ENCODE measurements at places on chromosomes 6 and 20.

DNA sequence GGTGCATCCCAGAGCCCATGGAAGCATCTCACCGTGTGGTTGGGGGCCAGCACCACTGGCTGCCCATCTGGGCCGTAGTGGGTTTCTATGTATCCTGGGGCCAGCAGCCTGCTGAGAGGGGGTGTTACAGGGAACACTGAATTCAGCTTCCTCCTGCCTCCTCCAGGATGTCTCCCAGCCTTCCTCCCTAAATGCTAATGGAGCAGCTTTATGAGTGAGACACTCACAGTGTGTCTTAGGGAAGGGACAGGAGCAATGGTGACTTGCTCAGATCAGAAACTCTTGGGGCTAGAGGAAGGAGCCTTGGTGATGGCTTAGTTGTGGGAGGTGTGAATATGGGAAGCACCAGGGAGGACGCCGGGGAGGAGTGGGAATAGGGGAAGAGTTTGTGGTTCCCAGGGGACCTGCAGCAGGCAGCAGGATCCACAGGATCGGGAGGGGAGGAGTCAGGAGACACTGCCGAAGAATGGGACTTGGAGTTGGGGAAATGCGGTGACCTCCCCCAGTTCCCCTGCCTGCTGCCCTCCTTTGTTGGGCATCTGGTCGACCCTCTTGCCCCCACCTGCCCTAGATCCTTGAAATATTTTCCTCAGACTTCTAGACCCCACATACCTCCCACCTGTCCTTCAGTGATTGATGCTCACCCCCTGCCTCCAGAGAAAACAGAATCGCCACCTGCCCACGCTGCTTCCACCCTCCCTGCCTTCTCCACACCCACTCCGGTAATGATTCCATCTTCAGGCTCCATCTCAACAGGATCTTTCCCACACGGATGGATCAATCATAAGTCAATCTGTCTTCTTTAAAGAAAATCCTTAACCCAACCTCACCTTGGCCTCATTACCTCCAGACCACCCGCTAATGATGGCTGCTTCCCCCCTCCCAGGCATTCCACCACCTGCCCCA is 6.6 kb downstream of the ADAM33 start:
- no peak for DNase-seq

GRCh38 chr6:150038202-150039062 is 13.1 kb upstream of the RAET1L start:
- DNase-seq, result no peak

- no peak for DNase-seq
Observed at GRCh38 chr20:61287583-61288275, 35.7 kb downstream of the CDH4 start.

- no peak for DNase-seq
Observed at GRCh38 chr6:32627831-32628230, 9.4 kb upstream of the HLA-DQA1 start.

- DNase-seq, result peak; percentile 17
Observed at GRCh38 chr6:130937942-130938604, 110.9 kb downstream of the SMLR1 start.

- DNase-seq, result peak; percentile 10
Observed at GRCh38 chr6:131250122-131250521, 114.9 kb downstream of the AKAP7 start.

DNA sequence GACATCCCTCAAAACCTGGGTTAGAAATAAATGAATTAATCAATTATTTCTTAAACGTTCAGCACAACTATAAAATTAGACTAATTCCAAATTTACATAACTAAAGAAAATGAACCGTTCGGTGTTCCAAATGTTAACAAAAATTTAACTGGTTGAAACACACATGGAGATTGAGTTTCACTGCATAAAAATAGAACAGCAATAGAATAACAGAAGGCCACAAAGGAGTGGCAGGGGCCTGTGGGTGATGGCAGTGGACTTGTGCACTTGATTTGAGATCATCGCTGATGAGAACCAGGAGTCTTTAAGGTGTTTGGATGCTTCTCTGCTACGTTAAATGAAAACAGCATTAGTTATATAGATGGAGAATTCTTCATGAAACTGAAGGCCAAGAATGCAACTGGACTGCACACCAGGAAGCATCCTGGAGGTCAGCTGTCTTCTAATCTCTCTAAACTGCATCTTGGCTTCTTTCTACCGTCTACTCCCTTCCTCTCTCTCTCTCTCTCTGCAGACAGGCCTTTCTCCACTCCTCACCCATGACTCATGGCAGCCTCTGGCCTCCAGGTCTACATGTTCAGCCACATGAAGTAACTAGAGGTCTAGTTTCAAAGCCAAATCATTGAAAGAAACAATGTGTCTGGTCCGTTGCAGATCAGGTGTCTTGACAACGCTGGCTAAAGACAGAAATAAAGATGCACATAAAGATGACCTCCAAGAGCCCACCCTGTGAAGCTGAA is 111.3 kb downstream of the SIM1 start:
- no peak for DNase-seq

GRCh38 chr6:1594445-1595200 is 15.1 kb upstream of the FOXC1 start:
- no peak for DNase-seq

- no peak for DNase-seq
Observed at GRCh38 chr20:41034239-41034638, 5.6 kb downstream of the TOP1 start.

DNA sequence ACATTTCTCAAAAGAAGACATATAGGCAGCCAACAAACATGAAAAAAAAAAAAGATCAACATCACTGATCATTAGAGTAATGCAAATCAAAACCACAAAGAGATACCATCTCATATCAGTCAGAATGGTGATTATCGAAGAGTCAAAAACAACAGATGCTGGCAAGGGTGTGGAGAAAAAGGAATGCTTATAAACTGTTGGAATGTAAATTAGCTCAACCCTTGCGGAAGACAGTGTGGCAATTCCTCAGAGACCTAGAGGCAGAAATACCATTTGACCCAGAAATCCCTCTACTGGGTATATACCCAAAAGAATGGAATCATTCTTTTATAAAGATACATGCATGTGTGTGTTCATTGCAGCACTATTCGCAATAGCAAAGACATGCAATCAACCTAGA is 303.8 kb upstream of the THEMIS start:
- no peak for DNase-seq

DNA sequence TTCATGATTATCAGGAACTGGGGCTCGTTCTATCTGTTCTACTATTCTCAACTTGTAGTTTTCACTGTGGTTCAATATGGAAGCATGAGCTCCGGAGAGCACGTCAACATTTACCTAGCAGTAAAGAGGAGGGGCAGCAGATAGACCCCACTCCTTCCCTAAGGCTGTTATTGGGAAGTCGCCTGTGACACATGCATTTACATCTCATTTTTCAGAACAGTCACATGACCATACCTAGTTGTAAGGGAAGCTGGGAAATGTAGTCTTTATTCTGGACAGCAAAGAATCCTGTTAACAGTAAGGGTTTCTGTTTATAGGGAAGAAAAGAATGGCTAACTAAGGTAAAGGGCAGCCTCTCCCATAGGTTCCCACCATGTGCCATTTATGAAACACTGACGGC is 158.3 kb downstream of the ZFP64 start:
- DNase-seq, result no peak

GRCh38 chr6:30042914-30043313 is 18.2 kb upstream of the POLR1H start:
- DNase-seq, result no peak

- no peak for DNase-seq
Observed at GRCh38 chr6:47343600-47343999, 33.9 kb upstream of the TNFRSF21 start.

DNA sequence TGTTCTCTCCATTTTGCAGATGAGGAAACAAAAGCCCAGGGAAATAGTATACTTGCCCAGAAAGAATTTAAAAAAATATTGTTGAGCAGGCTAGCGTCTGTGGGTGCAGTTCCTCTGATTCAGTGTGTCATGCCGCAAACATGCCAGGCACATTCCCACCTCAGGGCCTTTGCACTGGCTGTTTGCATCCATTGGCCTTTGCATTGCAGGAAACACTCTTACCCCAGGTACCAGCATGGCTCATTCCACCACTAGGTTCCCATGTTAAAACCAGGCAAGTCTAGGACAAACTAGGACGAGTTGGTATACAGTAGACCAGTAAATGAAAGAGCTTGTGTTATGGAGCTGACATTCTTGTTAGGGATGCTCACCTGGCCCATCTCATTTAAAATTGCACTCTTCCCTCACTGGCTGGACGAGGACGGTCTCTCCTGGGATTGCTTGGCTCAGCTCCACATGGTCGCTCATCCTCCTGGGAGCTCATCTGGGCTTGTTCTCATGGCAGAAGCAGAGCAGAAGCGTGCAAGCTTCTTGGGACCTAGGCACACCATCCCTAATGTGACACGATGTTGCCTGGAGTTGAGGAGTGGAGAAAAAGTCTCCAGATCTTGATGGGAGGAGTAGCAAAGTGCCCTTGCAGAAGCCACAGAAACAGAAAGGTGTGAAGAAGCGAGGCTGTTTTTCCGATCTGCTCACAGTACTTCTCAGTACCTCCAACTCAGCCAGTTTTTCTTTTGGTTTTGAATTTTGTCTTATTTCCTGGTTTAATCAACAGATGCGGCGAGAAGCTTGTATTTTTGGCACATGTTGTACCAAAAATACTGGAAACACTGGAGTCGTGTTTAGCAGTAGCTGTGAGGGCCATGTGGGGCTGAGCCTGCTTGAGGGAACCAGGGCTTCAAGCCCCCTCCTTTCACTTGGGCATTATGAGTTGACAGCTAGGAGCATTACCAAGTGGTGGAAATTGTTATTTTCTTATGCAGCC is 13.9 kb downstream of the ZNF831 start:
- no peak for DNase-seq

DNA sequence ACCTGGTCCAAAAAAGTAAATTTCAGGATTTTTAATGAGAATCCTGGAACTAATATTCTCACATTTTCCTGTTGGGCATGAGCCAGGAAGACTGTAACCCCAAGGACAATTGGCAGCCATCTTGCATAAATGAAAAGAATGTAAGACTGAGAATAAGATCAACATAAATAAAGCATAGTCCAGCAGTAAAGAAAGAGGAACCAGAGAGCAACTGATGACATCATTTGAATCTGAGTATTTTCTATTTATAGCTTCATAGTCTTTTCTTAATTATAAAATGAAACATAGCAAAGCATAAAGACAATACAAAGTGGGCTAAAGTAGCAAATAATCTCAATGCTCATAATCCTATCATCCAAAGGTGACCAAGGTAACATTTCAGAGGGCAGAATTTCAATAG is 26.6 kb upstream of the FBXL4 start:
- DNase-seq, result no peak

- DNase-seq, result peak; percentile 35
Observed at GRCh38 chr6:27668442-27669294, 195.8 kb upstream of the ZNF184 start.

GRCh38 chr20:33071198-33071597 is 8.2 kb upstream of the BPIFB4 start:
- no peak for DNase-seq
